ENCODE measurements at places on chromosomes 12 and 14.
A peak's percentile ranks its signal among the peaks of the same experiment; 100 is the strongest.

DNA sequence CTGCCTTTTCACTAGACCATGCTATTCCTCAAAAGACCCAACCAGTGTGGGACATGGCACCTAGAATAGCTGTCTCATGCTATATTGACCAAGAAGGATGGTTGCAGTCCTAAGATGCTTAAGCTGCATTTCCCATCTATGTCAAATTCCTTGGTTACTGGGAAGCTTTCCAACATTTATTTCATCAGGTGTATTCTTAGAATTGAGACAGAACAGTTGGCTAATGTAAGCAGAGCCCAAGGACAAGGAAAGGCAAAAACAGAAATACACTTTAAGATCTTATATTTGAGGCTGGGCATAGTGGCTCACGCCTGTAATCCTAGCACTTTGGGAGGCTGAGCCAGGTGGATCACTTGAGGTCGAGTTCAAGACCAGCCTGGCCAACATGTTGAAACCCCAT, 24.7 kb downstream of the ARG2 start:
- no peak for DNase-seq

GRCh38 chr14:61516964-61517653, 178.2 kb upstream of the HIF1A start:
- no peak for DNase-seq

- peak; percentile 1 for DNase-seq
Measured at GRCh38 chr14:101074196-101075024, 170.9 kb upstream of the RTL1 start.

DNA sequence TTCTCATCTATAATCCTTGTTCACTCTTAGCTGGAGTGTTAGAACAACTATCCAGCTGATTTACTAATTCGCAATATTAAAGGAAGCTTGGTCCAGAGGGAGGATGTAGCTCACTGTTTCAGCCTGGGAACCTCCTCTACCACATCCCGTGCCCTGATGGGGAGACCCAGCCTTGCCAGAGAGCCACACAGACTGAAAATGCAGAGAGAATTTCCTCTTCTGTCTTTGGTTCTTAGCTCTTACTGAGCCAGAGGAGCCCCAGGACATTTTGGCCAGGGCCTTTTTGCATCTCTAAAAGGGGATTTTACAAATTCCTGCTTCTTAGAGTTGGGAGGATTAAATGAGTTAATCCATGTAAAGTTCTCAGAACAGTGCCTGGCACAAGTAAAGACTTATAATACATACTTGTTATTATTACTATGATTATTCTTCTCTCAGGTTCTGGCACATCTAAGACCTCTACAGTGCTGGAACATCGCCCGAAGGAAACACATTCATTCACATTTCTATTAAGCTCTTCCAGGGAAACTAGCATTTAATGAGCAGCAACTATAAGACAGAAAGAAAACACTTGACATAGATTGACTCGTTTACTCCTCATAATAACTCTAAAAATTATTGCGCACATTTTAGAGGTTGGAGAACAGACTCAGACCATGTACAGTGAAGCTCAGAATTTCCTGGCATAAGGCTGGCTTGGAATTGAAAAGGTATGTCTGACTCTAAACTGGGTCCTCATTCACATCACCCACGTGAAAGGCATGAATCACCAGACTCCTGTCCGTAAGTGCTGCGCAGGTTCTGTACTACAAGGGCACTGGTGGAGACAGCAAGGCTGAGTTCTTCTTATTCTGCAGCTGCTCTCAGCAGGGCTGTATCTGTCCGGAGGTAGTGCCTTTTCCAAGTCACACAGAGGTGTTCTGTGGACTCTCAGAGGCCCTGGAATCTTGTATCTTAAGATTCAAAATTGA, 27.8 kb upstream of the AEBP2 start:
- no peak for DNase-seq

All from central memory CD8-positive, alpha-beta T cell (primary cell).